AG20443 (cell line): ENCODE measurements at places on chromosomes 3 and 15.

DNA sequence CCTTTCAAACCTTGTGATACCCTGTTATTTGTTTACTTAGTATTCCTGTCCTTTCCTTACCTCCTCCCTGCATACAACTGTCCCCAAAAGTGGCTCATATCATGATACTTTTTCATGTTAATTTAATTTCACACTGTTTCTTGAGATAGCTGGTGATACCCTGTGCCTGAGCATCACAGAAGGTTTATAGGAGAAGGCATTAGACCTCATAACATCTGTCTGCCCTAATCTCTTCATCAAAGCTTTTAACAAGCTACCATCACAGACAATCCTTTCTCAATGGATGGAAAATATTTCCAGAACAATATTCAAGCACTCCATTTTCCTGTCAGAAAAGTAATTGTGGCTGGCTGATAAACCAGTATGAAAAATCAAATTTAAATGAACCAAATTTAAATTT lies 81.6 kb downstream of the SSR3 start:
- no peak for DNase-seq

GRCh38 chr3:172692751-172693338 lies 18.0 kb downstream of the NCEH1 start:
- no peak for DNase-seq

GRCh38 chr3:149195221-149195620 lies 26.4 kb downstream of the CP start:
- DNase-seq: no peak

- DNase-seq: no peak
Observed at GRCh38 chr15:76684002-76684401, 221.1 kb downstream of the SCAPER start.

GRCh38 chr3:155014953-155015352 lies 65.2 kb upstream of the MME start:
- no peak for DNase-seq

DNA sequence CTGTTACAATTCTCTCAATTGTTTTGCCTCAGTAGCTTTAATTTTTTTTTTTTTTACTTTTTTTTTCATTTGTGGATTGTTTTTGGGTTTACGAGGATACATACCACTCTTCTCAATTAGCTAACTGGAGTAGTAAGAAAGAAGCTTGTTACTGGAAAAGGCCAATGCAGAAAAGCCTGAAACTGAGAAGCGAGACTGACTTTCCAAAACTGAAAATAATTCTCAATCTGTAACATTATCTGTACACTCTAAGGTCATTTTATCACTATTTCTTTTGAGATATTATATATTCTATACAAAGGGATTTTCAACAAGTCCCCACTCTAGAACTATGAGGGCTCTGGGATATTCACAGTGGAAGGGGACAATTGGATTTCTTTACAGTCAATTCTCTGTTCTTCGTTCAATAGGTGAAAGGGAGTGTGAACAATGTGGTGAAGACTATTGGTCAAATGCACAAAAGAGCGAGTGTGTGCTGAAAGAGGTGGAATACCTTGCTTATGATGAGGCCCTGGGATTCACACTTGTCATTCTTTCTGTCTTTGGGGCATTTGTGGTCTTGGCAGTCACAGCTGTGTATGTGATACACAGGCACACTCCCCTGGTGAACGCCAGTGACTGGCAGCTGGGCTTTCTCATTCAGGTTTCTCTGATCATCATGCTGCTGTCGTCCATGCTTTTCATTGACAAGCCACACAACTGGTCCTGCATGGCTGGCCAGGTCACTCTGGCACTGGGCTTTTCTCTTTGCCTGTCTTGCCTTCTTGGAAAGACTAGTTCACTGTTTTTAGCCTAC lies 83.9 kb upstream of the KCNAB1 start:
- DNase-seq: no peak

DNA sequence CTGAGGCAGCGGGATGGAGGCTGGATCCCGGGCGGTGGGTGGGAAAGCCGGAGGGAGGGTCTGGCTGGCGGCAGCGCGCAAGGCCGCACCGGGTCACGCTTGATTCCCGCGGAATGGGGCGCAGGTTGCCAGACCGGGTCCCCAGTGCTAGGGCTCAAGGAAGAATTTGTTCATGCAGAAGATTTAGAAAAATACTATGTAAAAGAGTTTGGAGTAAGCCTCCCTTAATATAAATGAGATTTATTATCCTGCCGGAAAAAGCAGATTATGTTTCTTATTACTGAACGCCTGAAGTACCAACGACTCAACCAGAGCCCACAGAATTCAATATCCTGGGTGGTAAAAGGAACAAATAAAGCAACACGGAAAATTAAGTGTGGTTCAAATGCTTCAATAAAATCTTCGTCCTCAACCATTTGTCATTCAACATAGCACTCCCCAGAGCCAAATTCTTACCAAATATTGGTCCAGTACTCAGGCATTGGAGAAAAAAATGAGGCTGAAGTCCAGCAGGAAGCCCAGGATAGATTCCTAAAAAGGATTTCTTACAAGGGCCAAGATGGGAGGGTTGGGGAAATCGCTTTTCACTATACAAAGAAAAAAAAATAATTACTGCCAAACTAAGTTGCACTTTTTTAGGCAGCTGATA lies 1.2 kb upstream of the ZBTB20 start:
- peak; percentile 10 for DNase-seq

- no peak for DNase-seq
Observed at GRCh38 chr3:181722156-181722555, 10.4 kb downstream of the SOX2 start.

GRCh38 chr3:178967177-178967532 lies 104.5 kb downstream of the ZMAT3 start:
- DNase-seq: no peak
